ENCODE measurements at places on chromosomes 12 and 14. TPM values are rescaled to one million over a fixed set of nuclear protein-coding genes. Genes with fewer than 3 reads are reported as not detected.

The VDR gene
- 30.5 TPM for total RNA-seq

The AKAP3 gene
- 0.22 TPM for total RNA-seq

The HCAR2 gene
- total RNA-seq: not detected

The TMCC3 gene
- 0.11 TPM for total RNA-seq

The TMTC1 gene
- 25.3 TPM for total RNA-seq

The AQP6 gene
- not detected for total RNA-seq

The TRIM9 gene
- 0.32 TPM for total RNA-seq

The FAM177A1 gene
- total RNA-seq: 56.4 TPM

The KCNC2 gene
- total RNA-seq: not detected

The KRT85 gene
- not detected for total RNA-seq

The TCL1B gene
- total RNA-seq: not detected

The AICDA gene
- total RNA-seq: not detected

The CPNE6 gene
- total RNA-seq: not detected

The SOX5 gene
- total RNA-seq: not detected

The RNF212B gene
- not detected for total RNA-seq

The EIF4B gene
- total RNA-seq: 501 TPM

The PPM1H gene
- 1.2 TPM for total RNA-seq

The PLXNC1 gene
- 2.1 TPM for total RNA-seq

The CACNA1C gene
- 11.5 TPM for total RNA-seq

The TAS2R46 gene
- total RNA-seq: not detected

The PPP1R3E gene
- total RNA-seq: 4.3 TPM

The SPIC gene
- not detected for total RNA-seq

The HOXC9 gene
- 2.5 TPM for total RNA-seq

The PROX2 gene
- not detected for total RNA-seq

The UBR7 gene
- 28.7 TPM for total RNA-seq

The CD163L1 gene
- total RNA-seq: not detected

The C12orf54 gene
- not detected for total RNA-seq

The CIDEB gene
- total RNA-seq: 0.51 TPM

The ING4 gene
- 31.7 TPM for total RNA-seq

The WDHD1 gene
- 6.3 TPM for total RNA-seq

The PAX9 gene
- total RNA-seq: not detected

The AKAP5 gene
- total RNA-seq: 0.89 TPM

The SPTLC2 gene
- total RNA-seq: 50.2 TPM

The GNB3 gene
- 3.2 TPM for total RNA-seq

The PIP4P1 gene
- 18.6 TPM for total RNA-seq

The TAS2R8 gene
- not detected for total RNA-seq

The FRS2 gene
- 41.2 TPM for total RNA-seq

The MYBPC1 gene
- not detected for total RNA-seq

The SLC5A8 gene
- not detected for total RNA-seq
